ENCODE measurements at places on chromosomes 5 and 9.

GRCh38 chr9:101229606-101230005, 155.2 kb downstream of the BAAT start:
- no peak for DNase-seq

GRCh38 chr5:36703245-36703860, 96.9 kb downstream of the SLC1A3 start:
- DNase-seq: no peak

DNA sequence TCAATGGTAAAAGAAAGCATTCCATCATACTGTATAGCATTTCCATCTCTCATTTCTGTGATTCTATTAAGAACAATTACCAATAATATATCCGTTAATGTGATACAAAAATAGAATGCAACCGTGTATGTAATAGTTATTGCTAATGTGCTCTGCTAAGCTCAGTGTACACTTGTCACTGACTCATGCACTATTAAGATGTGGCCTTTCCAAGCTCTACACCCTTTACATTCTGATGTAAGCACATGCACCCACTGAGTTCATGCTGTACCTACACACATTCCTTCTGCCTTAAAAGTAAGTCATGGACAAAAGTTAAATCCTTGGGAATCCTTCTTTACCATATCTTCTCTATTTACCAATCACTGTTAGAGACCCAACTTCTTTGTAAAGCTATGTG, 319.1 kb downstream of the ZSWIM6 start:
- DNase-seq: no peak

- DNase-seq: no peak
Measured at GRCh38 chr5:53613061-53613460, 52.6 kb downstream of the NDUFS4 start.

DNA sequence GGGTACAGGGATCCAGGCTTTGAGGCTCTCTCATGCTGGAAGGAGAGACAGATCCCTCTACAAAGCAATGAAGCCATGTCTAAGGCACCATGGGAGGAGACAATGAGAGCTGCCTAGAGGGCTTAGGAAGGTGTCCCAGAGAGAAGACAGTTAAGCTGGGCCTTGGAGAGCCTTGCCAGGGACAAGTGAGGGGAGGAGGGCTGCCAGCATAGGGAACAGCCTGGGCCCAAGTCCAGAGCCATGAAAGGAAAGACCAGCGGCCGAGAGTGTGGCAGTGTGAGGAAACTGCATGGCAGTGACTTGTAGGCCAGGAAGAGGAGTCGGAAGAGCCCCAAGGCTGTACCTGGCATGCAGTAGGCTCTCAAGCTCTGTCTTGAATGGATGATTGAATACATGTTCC, 88.5 kb downstream of the PSD2 start:
- DNase-seq: peak; percentile 37

DNA sequence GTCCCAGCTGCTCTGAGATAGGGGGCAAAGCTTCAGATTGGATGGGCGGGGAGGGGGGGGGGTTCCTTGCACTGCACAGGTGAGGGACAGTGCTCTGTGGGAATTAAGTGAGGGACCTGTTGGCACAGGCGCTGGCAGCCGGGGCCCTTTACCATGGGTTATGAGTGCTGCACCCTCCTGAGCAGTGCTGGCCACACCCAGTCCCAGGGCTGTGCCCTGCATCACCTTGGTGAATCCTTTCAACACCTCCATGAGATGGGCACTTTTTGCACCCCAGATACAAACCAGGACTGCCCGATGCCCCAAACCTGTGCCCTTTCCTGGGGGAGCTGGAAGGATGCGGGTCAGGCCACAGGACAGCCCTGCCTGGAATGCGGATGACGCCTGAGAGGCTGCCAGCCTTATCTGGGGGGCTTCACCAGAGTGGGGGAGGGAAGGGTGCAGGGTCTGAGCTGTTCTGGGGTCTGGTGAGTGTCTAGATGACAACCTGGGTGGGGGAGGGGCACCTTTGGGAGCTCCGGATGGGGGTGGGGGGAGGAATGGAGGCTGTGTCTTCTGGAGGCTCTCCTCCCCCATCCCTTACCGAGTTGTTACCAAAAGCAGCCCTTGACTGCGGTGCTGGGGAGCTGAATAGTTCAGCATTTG, 5.2 kb downstream of the CRB2 start:
- no peak for DNase-seq

DNA sequence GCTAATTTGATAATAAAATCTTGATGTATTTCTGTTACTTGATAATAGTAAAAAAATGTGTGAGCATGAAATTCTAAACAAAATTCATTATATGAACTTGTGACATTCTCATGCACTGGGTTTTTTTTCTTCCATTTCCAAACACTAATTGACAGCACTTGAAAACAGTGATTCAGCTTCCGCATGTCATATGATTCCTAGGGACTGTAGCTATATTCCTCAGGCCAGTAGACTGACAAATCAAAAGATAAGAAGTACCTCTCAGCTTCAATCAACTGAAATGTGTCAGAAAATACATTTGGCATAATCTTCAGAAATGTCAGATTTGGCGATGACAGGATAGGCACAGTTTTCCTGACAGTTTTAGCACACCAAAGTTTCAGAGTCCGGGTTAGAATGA, 52.5 kb downstream of the EFNA5 start:
- DNase-seq: no peak

- no peak for DNase-seq
Measured at GRCh38 chr5:175133185-175133584, 310.8 kb downstream of the DRD1 start.

DNA sequence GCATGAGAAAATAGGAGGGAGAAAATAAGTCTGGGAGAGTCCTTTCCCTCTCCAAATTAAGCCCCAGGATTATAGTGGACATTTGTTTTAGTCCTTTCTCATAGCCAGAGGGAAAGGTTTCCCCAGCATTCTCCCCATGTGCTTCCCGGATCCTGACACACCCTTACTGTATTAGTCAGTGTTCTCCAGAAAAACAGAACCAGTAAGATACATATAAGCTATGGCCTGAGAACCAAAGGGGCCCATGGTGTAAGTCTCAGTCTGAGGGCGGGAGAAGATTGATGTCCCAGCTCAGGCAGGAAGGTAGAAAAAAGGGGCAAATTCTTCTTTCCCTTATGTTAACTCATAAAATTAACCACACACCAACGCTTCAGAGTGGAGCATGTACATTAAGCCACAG, 25.6 kb upstream of the SPATA31D4 start:
- no peak for DNase-seq

- DNase-seq: no peak
Measured at GRCh38 chr5:100772006-100772405, 131.1 kb downstream of the ST8SIA4 start.

GRCh38 chr9:6931913-6932312, 174.1 kb downstream of the KDM4C start:
- no peak for DNase-seq

GRCh38 chr5:142561486-142562097, 124.3 kb downstream of the FGF1 start:
- no peak for DNase-seq

GRCh38 chr5:140340605-140341121, 5.7 kb downstream of the HBEGF start:
- DNase-seq: no peak

DNA sequence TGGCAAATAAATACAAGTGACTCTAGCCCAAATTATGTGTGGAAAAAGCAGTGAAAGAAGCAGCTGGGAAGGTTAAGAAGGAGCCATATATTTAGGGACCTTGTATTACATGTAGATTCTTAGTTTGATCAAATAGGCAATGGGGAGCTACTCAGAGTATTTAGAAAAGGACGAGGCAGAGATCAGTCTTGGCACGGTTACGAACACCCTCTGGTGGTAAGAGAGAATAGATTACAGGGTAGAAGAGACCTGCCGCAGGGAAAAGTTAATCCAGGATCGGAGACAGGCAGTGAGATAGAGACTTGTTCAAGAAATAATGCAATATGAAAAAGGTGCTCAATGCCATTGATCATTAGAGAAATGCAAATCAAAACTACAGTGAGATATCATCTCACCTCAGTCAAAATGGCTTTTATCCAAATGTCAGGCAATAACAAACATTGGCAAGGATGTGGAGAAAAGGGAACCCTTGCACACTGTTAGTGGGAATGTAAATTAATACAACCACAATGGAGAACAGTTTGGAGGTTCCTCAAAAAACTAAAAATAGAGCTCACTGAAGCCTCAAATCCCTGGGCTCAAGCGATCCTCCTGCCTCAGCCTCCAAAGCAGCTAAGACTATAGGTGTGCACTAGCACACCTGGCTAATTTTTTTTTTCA, 12.0 kb downstream of the INIP start:
- peak; percentile 83 for DNase-seq

DNA sequence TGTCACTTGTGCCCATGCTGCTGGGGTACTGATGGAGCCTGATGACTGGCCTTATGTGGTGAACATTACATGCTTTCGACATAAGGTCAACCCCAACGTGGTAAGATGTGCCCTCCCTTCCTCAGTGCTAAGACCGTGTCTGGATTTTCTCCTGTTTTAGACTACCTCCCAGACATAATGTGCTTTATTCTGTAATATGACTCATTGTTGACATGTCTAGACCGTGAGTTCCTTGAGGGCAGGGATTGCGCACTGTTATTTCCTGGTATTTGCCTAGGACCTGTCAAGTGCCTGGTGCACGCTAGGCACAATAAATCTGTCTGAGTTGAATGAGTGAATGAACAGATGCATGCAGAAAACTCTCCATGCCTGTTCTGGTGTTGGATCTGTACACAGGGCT, 346.0 kb downstream of the KDM4C start:
- DNase-seq: no peak

GRCh38 chr9:69175486-69175885, 1.4 kb downstream of the TJP2 start:
- DNase-seq: no peak

Data from Ammon's horn (tissue), 1 donor.